ENCODE measurements at places on chromosomes 11 and 22.

DNA sequence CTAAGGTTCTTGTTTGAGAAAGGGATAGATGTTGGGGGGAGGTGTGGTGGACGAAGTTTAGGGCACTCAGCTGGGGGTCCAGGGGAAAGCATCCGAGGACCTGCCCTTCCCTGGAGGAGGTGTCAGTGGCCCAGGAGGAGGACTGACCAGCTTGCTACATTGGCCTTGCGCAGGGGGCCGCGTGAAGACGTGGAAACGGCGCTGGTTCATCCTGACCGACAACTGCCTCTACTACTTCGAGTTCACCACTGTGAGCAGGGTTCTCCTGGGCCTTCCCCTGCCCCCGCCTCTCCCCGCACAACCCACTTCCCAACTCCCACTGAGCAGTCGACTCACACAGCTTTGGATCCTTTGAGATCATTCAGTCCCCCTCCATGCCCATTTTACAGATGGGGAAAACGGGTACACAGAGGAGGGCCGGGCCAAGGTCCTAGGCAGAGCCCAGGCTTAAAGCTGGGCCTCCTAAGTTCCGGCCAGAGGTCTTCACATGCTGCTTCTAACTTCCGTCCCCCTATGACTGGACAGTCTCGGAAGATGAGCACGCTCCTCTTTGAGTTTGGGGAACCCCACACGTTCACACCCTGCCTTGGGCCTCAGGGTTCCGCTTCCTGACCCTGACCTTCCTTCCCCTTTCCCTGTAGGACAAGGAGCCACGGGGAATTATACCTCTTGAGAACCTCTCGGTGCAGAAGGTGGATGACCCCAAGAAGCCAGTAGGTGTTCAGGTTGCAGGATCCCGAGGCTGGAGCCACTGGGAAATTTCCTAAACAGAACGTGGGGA is 28.7 kb downstream of the CYTH4 start:
- no peak for DNase-seq

DNA sequence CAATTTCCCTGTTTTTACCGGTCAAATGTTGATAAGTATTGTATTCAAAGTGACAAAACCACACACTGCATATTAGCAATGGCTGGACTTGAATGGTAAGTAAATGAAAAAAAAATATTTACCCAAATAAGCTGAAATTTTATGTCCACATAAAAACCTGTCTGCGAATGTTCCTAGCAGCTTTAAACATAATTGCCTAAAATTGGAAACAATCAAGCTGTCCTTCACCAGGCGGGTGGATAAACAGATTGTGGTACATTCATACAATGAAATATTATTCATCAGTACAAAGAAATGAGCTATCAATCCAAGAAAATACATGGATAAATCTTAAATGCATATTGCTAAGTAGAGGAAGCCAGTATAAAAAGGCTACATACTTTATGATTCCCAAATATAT is 1067.8 kb downstream of the LRRC4C start:
- no peak for DNase-seq

DNA sequence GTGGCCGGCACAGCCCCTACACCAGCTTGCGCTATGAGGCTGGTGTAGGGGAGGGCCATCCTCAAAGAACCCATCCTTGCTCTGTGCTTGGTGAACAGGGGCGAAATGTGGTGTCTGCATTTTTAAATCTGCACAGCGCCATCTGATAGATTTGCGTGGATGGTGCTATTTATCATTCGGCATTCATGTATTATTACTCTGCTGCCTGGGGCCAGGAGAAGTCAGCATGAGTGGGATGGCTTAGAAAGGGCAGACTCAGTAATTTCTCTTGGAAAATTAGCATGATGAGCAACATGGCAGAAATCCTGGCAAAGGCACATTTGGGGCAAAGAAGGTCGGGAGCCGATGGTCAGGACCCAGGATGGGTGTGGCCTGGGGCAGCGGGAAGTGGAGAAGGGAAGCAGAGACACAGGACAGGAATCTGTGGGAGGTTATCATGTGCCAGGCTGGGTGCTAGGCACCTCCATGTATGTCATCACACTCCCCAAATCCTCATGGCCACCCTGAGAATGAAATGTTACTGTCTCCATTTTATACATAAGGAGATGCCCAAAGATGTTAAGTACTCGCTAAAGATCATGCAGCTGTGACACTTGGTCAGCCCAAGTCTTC is 149.0 kb downstream of the CEP164 start:
- DNase-seq = no peak

- DNase-seq = no peak
Measured at GRCh38 chr11:73995731-73996130, 13.1 kb upstream of the UCP2 start.

DNA sequence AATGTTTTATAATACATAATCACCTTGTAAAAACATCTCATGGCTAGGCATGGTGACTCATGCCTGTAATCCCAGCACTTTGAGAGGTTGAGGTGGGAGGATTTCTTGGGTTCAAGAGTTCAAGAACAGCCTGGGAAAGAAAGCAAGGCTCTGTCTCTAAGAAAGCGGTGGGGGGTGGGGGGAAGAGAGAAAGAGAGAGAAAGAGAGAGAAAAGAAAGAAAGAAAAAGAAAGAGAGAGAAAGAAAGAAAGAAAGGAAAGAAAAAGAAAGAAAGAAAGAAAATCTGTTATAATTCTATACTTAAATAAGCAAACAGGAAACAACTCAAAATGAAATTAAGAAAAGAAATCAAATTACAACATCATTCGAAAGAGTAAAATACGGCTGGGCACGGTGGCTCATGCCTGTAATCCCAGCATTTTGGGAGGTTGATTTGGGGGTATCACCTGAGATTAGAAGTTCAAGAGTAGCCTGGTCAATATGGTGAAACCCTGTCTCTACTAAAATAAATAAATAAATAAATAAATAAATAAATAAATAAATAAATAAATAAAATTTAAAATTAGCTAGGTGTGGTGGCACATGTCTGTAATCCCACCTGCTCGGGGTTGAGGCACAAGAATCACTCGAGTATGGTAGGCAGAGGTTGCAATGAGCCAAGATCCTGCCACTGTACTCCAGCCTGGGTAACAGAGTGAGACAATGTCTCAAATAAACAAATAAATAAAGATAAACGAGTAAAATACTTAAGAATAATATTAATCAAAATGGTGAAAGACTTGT is 65.4 kb downstream of the ZNF280B start:
- no peak for DNase-seq

DNA sequence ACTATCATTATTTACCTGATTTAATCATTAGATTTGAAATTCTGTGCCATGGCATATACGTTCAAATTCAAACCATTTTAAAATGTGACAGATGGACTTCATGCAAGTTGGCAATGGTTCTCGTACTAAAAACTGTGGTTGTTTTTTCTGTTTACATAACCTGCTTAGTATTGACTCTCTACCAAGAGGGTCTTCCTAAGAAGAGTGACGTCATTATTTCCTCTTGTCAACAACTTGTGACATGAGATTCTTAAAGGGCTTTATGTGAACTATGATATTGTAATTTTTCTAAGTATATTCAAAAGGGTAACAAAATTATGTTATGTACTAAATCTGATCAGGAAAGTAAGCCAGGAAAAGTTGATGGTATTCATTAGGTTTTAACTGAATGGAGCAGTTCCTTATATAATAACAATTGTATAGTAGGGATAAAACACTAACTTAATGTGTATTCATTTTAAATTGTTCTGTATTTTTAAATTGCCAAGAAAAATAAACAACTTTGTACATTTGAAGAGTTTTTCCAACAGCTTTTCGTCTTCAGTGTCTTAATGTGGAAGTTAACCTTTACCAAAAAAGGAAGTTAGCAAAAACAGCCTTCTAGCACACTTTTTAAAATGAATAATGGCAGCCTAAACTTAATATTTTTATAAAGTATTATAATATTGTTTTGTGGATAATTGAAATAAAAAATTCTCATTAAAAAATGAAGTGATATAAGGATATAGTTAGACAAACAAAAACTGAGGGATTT is 87.0 kb downstream of the GRK3 start:
- no peak for DNase-seq

Measured in NCI-H2107 (cell line).